ENCODE measurements at places on chromosomes 1 and 21.

DNA sequence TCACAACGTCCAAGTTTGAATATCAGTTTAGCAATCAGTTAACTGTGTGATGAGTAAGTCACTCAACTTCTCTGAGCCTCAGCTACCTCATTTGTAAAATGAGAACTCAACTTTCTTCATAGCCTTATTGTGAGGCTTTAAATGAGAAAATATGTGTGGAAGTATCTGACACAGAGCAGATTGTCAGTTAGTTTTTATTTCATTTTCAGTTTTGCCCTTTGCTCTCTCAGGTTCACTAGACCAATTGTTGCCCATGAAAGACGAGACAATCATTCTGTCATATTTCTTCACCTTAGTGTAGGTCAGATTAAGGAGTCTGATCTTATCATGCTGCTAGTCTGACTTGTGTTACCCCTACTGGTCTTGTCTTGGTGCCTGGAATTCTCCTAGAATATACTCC lies 232.8 kb upstream of the PTBP2 start:
- no peak for DNase-seq

GRCh38 chr1:211695135-211695816 lies 19.9 kb upstream of the NEK2 start:
- DNase-seq = no peak

GRCh38 chr1:54882519-54882918 lies 4.5 kb downstream of the DHCR24 start:
- no peak for DNase-seq

GRCh38 chr1:158283965-158284364 lies 5.8 kb upstream of the CD1C start:
- no peak for DNase-seq

DNA sequence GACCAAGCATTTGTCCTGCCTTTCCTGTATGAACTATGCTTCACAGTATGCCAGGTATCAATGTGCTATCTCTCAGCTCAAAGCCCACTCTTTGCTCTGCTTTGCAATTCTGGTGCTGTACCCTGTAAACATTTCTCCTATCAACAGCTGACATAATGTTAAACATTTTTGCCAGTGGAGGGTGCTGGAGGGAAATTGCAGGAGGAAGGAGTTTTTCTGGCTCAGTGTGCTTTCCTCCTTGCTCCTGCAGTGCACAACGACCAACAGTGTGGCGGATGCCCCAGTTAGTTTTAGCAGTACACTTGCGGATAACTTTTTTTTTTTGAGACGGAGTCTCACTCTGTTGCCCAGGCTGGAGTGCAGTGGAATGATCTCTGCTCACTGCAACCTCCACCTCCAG lies 67.1 kb upstream of the PTGFRN start:
- DNase-seq = no peak

DNA sequence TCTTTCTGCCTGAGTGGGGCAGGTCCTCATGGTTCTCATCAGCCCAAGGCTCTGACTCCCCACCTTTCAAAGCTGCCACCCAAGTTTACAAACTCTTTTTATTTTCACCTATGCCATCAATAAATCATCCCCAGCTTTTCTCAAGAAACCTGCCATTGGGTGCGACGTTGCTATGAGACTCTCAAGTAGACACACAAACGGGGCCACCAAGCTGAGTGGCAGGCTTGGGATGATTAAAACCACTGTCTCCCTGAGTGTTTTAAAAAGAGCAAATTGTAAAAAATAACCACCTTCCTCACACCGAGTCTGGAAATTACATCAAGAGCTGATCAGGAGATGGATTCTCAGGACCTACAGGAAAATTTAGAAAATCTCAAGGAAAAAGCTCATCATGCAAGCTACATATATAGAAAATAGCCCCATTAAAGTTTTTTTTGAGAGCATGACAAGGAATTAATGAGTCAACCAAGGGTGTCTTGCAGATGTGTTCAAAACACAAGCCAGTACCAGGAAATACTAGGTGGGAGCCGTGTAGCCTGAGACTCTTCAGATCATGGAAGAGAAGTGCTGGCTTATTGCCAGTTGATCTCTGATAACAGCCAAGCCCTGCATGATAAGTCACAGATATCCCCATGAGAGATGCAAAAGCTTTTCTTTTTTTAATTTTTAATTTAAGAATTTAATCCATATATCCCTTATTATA lies 158.4 kb upstream of the BACE2 start:
- DNase-seq = no peak

DNA sequence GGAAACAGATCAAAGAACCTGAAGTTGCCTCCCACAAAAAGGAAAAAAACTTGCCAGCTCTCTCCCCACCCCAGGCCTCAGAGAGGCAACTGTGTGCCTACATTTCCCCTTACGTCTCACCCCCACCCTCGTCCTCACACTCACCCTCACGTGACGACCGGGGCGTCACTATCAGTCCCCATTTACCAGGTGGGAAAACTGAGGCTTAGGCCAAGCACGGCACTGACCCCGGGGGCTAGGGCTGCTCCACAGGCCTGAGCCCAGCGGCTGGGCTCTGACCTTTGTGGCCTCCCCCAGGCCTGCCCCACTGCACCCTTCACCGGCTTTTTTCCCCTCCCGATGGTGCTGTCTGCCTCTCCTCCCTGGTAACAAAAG lies 51.5 kb upstream of the RUNX3 start:
- no peak for DNase-seq

- DNase-seq = no peak
Measured at GRCh38 chr21:44537930-44538911, 1.8 kb downstream of the KRTAP10-1 start.

DNA sequence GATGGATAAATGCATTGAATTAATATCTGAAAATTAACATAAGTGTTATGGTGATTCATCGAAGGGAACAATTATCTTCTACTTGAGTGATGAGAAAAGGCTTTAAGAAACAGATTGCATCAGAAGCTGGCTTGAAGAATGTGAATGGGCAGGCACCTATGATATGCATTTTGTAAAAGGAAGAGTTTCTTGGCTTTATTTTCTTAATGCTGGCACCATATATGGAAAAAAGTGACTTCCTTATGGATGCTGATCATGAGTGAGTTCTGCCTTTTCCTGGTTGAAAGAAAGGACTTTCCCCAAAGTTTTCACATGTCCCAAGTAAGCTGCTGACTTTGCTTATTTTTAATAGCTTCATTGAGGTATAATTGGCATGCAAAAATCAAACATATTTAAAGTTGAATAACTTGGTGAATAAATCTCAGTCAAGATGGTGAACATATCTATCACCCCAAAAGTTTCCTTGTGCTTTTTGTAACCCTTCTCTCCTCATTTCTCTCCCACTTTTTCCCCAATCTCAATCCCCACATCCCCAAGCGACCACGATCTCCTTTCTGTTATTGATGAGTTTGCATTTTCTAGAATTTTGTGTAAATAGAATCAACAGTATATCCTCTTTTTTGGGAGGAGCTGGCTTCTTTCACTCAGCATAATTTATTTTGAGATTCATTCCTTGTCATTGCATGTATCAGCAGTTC lies 74.2 kb downstream of the SPATA46 start:
- DNase-seq = no peak

DNA sequence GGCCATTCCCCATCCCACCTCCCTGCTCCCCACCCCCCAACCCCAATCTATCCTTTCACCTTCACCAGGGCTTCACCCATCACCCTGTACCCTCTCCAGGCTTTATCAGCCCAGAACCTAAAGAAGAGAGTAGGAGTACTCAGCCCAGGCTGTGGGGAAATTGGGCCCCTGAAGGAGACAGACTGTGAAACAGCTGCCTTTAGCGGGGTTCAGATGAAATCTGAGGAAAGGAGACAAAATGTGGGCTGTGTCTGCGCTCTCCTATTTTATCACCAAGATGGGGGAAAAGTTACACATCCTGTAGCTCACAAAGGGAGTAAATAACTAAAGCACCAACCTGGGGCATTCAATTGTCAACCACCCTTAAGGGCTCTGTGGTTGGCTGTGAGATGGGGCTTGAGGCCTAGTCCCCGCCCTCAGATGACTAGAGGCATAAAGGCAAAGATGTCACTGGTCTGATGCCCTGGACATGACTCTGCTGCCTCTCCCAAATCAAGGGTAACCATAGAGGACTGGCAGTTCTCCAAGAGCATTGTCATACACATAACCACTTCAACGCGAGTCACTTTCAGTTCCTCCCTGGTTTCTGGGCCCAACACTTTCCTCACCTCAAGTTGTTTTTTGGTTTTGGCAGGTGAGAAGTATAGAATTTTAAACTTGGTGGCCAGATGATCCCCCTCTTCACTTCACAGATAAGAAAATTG lies 30.0 kb downstream of the SLC27A3 start:
- no peak for DNase-seq

DNA sequence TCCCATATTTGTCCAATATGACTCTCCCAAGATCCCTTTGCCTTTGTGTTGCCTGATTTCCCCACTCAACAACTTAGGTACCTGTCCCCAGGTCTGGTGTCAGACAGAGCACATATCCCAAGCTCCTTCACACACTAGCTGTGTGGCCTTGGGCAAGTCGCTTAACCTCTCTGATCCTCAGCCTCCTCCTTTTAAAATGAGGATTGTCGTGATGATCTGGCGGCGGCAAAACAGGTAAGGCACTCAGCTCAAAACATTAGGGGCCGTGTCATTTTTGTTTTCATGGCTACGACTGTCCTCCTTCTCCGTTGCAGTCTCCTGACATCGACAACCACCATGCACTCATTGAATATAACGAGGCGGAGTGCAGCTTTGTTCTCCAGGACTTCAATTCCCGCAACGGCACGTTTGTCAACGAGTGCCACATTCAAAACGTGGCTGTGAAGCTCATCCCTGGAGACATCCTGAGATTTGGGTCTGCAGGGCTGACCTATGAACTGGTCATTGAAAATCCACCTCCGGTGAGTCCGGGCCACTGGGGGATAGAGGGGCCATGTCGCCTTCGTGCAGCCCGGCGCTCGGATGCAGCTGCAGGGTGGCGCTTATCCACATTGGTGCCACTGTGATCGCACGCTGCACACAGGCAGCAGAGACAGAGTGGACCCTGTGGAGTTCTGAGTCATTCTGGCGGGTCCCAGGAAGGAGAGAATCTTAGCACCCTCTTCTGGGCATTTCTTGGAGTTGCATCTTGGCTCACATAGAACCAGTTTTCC lies 25.2 kb downstream of the FHAD1 start:
- no peak for DNase-seq

- no peak for DNase-seq
Measured at GRCh38 chr1:93668121-93668520, 13.5 kb downstream of the BCAR3 start.

- DNase-seq = no peak
Measured at GRCh38 chr1:159170639-159171038, 776 bp upstream of the CADM3 start.

DNA sequence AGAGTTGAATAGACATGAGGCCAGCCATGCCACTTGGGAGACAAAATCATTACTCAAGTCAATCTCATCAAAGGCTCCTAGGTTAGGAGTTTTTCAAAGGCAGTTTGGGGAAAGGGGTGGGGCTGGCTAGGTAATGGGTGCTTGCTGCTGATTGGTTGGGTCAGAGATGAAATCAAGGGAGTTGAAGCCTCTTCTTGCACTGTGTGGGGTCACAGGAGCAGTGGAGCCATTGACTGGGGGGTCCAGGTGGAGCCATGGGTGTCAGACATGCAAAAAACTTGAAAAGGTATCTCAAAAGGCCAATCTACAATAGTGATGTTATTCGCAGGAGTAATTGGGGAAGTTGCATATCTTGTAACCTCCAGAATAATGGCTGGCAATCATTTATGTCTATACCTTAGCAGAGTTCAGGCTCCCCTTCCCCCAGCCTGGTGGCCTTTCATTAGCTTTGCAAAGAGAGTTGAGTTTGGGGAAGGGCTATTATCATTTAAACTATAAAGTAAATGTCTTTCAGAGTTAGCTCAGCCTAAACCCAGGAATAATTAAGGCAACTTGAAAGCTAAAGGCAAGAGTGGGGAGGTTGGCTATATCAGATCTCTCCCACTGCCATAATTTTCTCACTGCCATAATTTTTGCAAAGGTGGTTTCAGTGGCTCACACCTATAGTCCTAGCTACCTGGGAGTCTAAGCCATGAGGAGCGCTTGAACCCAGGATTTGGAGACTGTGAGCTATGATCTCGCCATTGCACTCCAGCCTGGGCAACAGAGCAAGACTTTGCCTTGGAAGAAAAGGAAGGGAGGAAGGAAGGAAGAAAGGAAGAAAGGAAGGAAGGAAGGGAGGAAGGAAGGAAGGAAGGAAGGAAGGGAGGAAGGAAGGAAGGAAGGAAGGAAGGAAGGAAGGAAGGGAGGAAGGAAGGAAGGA lies 7.8 kb upstream of the PINK1 start:
- no peak for DNase-seq

- DNase-seq = no peak
Measured at GRCh38 chr1:45607404-45608074, 16.3 kb downstream of the CCDC17 start.

GRCh38 chr1:101820071-101820470 lies 176.7 kb downstream of the OLFM3 start:
- no peak for DNase-seq

- no peak for DNase-seq
Measured at GRCh38 chr1:15911927-15912326, 64.0 kb downstream of the ZBTB17 start.

DNA sequence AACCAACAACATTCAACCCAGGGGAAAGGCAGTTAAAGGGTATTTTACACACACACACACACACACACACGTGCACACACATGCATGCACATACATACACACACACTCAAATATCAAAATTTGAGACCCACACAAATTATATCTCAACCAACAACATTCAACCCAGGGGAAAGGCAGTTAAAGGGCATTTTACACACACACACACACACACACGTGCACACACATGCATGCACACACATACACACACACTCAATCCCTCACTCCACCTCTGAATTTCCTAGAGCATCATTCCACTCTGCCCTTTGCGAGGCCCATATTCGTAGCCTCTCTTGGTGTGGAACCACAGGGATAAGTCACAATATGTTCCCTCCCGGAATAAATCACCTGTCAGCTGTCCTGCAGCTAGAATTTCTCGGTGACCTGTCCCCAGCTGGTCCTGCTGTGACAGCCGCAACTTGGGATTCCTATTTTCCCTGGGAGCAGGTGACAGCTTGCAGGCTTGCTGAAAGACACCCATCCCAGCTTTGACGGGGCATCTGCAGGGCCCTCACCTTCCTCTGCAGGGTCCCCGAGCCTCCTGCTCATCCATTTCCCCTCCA lies 122.7 kb downstream of the PSMG1 start:
- no peak for DNase-seq

DNA sequence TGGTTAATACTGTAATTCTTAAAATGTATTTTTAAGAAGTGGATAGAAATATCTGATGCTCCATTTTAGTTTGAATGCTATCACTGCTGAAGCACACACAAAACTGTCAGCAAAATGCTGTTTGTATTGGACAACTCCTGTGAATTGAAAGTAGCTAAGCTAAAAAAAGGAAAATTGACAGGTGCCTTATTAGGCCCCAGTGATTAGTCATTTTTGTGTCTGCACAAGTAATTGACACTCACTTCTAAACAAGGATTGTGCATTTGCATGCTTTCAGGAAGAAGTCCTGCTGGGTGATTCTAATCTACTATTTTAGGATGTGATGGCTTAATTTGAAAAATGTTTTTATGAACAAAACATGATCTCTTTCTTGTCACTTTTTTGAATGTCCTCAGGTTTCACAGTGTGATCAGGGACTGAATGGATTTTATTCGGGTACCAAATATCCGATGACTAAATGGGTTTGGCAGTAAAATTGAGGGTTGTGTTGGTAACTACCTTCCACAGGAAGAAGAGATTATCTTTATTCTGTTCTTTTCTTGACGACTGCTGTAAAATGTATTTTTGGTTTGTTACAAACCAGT lies 13.0 kb upstream of the MAP3K7CL start:
- DNase-seq = no peak
